ENCODE measurements at places on chromosomes 7 and 10.

DNA sequence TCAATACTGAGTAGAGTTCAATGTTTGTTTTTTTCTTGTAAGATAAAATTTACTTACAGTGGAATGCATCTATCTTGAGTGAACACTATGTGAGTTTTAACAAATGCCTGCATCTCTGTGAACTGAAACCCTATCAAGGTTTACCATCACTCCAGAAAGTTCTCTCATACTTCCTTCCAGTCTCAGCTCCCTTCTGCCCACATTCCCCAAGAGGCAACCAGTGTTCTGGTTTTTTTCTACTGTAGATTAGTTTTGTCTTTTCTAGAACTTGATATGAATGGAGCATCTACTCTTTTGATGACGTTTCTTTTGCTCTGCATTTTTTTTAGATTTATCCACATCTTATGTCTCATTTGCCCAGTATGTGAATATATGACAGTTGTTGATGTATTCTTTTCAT is 17.1 kb downstream of the WIPI2 start:
- DNase-seq = no peak

- DNase-seq = peak; percentile 75
These were observed 137.5 kb downstream of the ST7 start for GRCh38 chr7:117090791-117091190.

DNA sequence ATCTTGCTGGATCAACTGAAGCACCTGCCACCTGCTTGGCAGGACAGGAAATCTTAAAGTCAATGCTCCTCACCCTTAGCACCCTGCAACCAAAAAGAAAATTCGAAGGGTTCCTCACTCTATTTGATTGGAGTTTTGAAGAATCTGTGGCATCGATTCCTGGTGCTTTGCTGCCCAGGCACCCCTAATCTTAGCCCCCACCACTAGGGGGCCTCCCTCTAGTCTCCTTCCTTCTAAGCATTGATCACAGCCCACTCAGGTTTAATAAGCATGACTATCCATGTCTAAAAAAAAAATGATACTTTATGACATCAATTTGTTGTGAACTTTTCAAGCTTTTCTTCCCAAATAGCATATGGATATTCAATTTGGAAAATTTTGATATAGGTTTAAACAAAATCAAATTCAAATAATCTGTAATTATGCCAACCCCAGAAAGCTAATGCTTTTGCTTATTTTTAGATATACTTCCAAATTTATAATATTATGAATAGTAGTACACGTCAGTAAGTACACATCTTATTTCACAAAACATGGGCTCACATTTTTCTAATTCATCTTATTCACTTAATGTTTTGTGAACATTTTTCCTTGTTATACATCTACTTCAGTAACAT is 45.3 kb downstream of the NRG3 start:
- peak; percentile 1 for DNase-seq

DNA sequence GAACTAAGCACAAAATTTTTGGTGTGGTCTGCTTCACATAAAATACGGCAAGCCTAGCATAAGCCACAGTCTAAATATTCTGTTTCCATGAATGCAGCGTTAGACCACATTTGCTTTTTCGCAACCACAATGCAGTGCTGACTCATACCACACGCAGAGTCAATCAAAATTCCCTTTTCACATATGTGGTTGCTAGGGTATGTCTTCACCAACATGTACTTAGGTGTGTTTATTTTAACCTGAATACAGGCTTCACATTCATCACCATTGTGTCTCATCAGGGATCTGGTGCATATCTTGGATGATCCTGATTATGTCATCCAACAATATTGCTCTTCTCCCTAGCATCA is 90.8 kb downstream of the CHN2 start:
- DNase-seq = peak; percentile 96

- DNase-seq = no peak
These were observed 65.6 kb downstream of the PTEN start for GRCh38 chr10:87928996-87929395.

DNA sequence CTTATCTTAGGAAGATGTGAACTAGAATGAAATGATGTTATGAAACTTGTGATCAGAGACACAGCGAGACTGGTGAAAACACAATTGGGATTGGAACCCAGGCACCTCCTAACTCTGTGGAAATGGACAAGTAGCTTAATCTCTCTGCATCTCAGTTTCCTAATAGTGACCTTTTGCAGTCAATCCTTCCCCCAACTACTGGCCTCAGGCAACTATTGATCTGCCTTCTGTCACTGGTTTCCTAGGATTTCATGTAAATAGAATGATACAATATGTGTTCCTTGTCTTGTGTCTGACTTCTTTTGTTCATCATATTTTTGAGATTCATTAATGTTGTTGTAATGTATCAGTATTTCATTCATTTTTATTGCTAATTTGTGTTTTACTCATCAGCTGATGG is 341.7 kb downstream of the REEP3 start:
- no peak for DNase-seq

GRCh38 chr7:93569189-93569588 is 5.3 kb downstream of the CALCR start:
- DNase-seq = no peak

GRCh38 chr10:101140084-101140949 is 9.2 kb downstream of the TLX1 start:
- DNase-seq = no peak

GRCh38 chr10:71424496-71425194 is 27.9 kb downstream of the CDH23 start:
- no peak for DNase-seq

DNA sequence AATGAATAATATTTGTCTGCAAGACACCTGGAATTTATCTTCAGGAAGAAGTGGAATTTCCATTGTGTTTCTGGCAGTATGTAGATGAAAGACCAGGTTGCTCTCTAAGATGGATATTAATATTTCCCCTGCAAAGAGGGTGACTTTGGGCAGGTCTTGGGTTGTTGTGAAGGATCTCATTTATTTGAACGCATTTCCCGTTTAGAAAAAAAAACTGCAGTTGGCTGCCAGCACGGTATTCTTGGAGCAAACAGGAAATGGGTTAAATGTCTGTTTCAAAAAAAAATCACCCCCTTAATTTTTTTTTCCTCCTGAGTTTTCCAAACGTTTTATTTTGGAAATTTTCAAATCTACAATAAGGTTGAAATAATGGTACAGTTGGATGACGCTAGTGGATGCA is 11.5 kb downstream of the EIF4H start:
- DNase-seq = no peak

DNA sequence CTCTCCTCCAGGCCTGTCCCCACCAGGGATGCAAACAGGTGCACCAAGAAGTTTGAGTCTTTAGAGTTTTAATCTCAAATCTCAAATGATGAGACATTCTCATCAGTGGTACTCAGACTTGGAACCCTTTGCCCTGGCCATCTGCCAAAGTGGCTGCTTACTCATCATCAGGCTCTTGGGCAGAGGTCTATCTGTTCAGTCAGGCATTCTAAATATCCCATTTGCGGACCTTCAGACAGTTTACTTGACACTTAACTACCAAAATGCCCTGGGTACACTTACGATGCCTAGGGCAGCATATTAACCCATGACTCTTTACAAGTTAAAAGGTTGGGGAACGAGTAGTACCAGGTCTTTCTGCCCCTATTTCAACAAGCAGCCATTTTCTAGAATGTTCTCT is 61.2 kb upstream of the YAE1 start:
- DNase-seq = peak; percentile 43

Measured in NCI-H69 (cell line).